ENCODE measurements at places on chromosomes 16 and 17.
A peak's percentile ranks its signal among the peaks of the same experiment; 100 is the strongest.

- peak; percentile 92 for DNase-seq
These were observed 33.6 kb downstream of the ELAC2 start for GRCh38 chr17:12983991-12984884.

GRCh38 chr16:1575578-1575977, 36.3 kb downstream of the IFT140 start:
- no peak for DNase-seq

DNA sequence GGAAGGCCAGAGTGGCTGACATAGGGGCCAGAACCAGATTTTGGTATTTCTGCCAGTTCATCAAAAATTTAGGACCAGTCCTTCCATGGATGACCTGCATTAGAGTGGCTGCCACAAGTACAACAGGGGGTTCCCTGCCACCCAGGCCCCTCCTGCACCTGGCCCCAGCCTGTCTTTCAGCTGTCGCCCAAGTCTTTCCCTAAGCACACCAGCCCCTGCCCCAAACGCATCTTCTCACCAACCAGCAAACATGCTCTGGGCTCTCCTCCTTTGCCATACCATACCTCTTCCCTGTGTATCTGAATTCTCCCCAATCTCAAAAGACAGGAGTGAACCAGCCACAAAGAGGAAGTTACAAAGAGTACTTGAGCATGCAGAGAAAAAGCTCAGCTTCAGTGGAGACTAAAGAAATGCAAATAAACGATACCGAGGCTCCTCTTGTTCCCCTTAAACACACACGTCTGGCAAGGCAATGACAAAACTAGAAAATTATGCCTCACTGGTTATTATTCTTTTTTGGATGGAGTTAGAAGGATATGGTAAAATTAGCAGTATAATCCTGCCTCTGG, 130.6 kb downstream of the DYNLRB2 start:
- no peak for DNase-seq

GRCh38 chr17:31494259-31495021, 103.0 kb downstream of the RAB11FIP4 start:
- no peak for DNase-seq

GRCh38 chr17:43468691-43469139, 15.1 kb upstream of the DHX8 start:
- DNase-seq, result peak; percentile 82

DNA sequence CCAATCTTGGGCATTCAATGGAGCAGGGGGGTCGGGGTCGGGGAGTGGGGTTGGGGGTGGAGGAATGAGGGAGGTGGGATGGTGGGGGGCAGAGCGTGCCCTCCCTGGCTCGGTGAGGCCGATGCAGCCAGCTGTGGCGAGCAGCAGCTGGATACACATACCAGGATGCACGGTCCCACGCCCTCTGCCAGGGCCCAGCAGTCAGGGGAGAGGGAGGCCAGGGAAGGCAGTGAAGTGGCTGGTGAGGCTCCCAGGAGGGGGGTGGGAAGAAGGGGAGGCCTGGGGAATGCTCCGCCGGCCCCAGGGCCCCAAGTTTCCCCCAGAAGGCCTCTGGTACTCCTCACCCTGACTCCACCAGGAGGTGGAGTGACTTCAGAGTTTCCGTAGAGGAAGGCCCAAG, 77.6 kb upstream of the LHX1 start:
- DNase-seq, result no peak

GRCh38 chr17:71987634-71988033, 133.2 kb upstream of the SOX9 start:
- DNase-seq, result peak; percentile 38
